GM03348 (cell line): ENCODE measurements at places on chromosomes 11 and 22.

DNA sequence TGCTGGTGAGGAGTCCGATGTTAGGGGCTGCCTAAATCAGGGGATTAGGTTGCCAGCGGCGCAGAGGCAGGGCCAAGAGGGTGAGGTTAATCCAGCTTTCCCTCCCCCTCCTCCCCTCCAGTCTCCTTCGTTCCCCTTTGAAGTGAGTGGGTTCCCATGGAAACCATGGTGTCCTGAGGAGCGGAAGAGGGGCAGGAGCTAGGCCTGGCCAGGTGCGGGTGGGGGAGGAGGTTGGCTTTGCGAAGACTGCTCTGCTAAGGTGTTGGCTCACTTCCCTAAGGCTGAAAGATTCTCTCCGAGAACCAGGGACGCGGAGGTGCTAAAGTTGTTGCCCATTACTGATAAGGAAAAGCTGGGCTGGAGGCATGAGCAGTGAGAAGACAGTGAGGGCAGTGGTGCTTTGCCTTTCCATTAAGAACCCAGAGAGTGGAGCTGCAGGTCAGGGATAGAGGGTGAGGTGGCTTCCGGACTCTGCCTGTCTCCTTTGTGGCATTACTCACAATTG lies 124.6 kb downstream of the FEZ1 start:
- no peak for DNase-seq

- no peak for DNase-seq
Measured at GRCh38 chr11:64098318-64098831, 62.6 kb downstream of the FLRT1 start.

GRCh38 chr11:120134931-120135228 lies 3.0 kb downstream of the TRIM29 start:
- DNase-seq: no peak

DNA sequence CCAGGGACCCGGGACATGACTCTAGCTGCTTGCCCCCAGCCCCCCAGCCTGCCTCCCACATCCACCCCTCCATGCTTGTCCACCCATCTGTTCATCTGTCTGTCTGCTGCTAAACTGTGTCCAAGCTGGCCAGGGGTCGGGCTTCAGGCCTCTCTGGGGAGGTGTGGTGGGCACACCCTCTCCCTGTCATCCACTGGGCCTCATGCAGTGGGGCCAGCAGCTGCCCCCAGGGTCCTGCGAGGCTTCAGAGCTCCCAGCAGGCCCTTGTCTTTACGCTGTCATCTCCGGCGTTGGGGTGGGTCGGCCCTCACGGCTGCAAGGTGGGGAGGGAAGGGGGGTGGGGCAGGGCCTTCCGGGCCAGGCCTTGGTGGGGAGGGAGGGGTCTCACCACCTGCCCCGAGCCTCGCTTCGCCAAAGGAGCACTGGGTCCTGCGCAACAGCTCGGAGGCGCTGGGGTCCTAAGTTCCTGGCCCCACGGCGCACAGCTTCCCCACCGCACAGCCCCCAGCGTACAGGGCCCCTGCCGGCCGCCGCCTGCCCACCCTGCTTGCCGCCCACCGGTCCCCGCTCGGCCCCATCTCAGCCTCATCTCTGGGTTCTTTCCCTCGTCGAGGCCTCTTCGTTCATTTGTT lies 26.7 kb downstream of the MOB2 start:
- no peak for DNase-seq

GRCh38 chr11:41235668-41236067 lies 223.8 kb downstream of the LRRC4C start:
- DNase-seq: no peak

DNA sequence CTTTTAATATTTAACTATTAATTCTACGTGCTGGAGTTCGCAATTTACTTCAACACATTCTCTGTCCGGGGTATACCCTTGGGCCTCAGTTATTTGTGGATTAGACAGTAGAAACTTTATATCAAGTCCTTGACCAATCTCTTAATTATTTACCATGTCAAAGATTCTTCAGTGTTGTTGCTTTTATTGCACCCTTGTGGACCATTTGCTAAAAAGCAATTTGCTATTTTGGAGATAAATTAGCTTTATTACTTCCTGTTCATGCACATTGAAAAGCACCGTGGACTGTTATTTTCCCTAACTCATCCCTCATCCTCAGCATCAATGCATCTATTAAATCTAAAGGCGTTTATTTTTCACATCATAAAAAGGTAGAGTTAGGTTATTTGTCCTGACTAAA lies 609.9 kb downstream of the CNTN5 start:
- DNase-seq: no peak

DNA sequence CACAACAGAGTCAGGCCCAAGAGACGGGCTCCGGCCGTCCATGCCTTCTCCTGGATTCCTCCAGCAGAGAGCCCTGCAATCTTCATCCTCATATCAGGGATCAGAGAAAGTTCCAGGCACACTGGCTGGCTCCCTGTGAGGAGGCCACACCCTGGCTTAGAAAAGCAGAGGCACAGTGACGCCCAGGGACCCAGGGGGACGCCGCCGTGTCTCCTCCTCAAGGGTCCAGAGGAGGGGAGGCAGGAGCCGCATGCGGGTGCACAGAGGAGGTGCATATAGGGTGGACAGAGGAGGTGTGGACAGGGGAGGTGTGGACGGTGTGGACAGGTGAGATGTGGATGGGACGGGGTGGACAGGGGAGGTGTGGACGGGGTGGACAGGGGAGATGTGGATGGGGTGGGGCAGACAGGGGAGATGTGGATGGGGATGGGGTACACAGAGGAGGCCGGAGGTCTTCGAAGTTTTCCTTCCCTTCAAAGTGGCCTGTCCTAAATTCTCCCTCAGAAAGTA lies 1521.9 kb downstream of the BRD1 start:
- DNase-seq: no peak

- DNase-seq: peak; percentile 57
Measured at GRCh38 chr11:72519220-72519881, 85.0 kb upstream of the CLPB start.

DNA sequence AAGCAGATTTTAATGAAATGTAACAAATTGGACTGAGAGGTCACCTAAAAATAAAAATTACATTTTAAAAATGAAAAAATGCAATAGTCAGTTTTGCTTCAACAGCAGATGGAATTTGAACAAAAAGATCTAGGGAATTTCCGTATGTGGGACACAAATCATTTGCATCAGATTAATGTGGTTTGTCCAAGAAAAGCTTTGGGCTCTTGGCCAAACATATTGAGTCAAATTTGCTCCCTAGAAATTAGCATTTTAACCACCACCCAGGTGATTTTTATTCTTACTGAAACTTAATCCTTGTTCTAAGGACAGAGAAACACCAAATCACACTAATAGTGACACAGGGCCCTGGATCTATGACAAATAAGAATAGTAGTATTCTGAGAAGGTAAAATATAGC lies 1477.8 kb downstream of the FAM181B start:
- no peak for DNase-seq

GRCh38 chr11:3119141-3119821 lies 45.8 kb downstream of the OSBPL5 start:
- DNase-seq: no peak

GRCh38 chr11:67437082-67437808 lies at the start of gene PTPRCAP:
Gene PTPRCAP (minus strand): TSS chr11:67437682. CDS start chr11:67437619, 63 bp downstream.
- no peak for DNase-seq

- DNase-seq: no peak
Measured at GRCh38 chr11:43523632-43524031, 156.9 kb upstream of the HSD17B12 start.

DNA sequence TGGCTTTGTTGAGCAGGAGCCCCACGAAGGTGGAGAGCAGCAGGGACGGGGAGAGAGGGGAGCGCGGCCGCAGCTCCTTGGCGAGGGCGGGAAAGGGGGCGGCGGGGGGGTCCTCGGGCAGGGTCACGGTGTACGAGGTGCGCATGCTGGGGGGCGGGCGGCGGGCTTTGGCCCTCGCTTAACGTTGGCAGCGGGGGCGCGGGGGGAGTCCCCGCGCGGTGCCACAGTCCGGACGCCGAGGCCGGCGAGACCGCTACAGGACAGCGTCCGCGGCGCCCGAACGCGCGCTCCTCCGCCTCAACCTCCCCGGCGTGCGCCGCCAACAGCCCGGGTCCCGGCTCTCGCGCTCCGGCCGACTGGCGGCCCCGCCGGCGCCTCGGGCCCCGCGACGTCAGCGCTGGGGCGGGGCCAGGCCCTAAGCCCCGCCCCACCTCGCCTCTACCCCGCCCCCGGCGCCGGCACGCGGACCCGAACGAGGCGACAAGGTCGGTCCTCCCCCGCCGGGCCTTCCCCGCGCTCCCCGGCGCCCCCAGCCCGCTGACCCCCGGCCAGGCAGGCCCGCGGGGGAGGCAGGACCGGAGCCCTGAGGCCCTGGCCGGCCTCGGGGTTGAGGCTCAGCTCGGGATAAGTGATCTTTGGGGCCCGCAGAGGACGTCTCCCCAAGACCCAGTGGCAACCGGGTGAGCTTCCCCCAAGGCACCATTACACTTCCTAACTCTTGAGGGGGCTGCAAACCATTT lies 17.5 kb downstream of the USP2 start:
- DNase-seq: peak; percentile 94

- no peak for DNase-seq
Measured at GRCh38 chr11:65321828-65322485, 7.3 kb downstream of the CDC42EP2 start.

DNA sequence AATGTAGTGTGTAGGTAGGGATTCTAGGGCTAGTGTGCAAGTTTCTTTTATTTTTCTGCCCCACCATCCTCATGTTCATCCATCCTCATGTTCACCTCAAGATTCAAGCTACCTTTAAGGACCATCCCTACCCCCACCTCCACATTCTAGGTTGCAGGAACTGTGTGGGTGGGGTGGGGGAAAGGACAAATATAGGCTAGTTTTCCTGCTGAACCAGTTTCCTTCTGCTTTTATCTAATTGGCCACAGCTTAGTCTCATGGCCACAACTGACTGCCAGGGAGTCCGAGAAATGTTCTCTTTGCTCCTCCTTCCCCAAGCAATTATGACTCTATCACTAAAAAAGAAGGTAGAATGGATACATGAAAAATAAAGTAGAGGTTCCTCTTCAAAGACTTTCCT lies 179.0 kb upstream of the LARGE1 start:
- DNase-seq: no peak

- no peak for DNase-seq
Measured at GRCh38 chr11:45538939-45539338, 126.5 kb downstream of the CHST1 start.

- DNase-seq: no peak
Measured at GRCh38 chr11:82233201-82233600, 500.5 kb downstream of the FAM181B start.

GRCh38 chr11:3121931-3122774 lies 43.0 kb downstream of the OSBPL5 start:
- no peak for DNase-seq

GRCh38 chr11:69832561-69833413 lies 13.6 kb upstream of the FGF3 start:
- DNase-seq: no peak

GRCh38 chr11:112321501-112322172 lies 61.0 kb upstream of the PLET1 start:
- DNase-seq: peak; percentile 21

- DNase-seq: no peak
Measured at GRCh38 chr11:59273373-59273841, 60.7 kb upstream of the MPEG1 start.

DNA sequence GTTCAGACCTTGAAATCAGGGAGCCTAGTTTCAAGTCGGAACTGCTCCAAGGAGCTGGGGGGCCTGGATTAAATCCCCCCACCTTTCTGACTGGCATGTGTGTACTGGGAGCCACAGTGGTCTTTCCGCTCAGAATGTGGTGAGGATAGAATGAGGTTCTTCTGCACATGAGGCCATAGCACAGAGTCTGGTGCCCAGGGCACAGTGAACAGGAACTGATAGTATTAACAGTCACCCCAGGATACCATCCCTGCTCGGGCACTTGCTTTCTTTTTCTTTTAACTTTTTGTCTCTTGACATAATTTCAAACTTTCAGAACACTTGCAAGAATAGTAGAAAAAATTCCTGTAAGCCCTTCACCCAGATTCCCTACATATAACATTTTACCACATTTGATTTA lies 28.8 kb downstream of the LMO1 start:
- no peak for DNase-seq

DNA sequence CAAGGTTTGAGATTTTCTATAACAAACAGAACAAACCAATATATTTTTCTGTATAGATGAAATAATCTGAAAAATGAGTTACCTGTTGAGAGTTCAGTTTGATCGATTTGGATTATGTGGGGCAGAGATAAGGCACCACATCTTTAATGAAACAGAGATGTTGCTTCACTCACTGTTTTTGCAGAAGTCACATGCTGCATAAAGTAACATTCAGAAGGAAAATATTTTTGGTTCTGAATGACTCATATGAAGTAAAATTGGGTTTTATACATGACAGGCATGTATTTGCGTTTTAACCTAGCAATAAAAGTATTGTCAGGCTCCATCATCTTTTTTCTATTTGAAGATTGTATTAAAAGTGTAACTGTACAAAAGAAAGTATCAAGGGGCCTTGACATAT lies 77.8 kb downstream of the BBOX1 start:
- DNase-seq: peak; percentile 24

DNA sequence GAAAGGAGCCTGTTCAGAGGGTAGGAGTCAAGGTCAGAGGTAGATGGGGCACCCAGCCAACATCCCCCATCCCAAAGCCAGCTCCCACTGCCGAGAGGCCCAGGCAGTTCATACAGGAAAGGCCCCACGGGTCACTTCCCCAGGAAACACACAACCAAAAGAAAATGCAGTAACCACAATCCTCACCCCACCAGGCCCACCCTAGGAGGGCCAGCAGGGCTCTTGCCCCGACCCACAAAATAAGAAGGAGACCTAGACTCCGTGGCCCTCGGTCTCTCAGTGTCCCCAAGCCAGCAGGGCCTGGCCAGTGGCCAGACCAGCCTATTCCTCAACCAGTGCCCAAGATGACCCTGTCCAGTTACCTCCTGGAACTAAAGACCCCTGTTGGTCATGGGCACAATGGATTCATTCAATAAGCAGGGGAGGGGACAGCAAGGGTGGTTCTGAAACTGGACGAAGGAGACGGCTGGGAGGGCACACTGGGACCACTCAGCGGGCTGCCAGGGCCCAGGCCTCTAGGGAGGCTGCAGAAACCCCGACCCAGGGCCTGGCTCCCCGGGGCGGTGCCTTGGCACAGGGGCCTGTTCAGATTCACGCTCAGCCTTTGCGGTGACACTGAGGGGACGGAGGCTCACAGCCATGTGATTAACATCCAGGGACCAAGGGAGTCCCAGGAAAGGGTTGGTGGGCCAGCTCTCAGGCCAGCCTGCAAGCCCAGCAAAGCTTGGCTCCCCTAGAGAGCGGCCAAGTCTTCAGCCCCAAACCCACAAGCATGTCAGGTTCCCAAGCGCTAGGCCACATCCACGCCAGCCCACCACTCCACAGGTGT lies 5.5 kb downstream of the RAB3IL1 start:
- DNase-seq: no peak

GRCh38 chr11:12119502-12119901 lies 9.1 kb downstream of the MICAL2 start:
- DNase-seq: no peak

- DNase-seq: no peak
Measured at GRCh38 chr22:23199159-23199558, 18.9 kb downstream of the BCR start.
